Osteoblast (primary cell): ENCODE measurements at places on chromosomes 3 and 15.

- DNase-seq: no peak
Measured at GRCh38 chr15:30896211-30896606, 7.5 kb upstream of the FAN1 start.

GRCh38 chr3:136817448-136817847 lies 1.5 kb upstream of the SLC35G2 start:
- DNase-seq: no peak

GRCh38 chr3:105868431-105868741 lies 426 bp downstream of the CBLB start:
- peak; percentile 83 for DNase-seq

GRCh38 chr3:123871946-123872345 lies 12.2 kb downstream of the MYLK start:
- no peak for DNase-seq

DNA sequence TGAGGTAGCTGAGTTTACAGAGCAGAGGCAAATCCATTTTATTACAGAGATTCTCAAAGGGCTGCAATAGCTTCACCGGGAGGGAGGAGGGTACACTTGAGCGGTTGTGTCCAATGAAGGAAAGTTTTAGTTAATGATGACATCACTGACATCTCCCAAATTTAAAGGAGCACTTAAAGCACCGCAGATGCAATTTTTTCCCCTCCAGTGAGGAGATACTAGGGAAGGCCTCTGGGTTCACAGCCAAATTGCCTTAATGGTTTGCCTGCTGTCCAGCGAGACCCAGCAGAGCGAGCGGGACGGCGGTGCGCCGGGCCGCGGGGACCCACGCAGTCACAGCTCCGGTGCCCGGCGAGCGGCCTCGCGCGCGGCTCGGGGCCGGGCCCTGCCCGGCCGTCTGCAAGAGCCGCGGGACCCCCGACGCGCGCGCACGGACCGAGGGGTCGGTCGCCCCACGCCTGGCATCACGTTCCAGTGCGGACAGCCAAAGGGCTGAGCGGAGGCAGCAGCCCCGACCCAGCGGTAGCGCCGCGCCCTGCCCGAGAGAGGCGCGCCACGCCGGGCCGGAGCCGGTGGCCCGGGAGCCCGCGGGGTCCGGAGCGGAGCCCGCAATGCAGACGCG lies 160.5 kb upstream of the CHRNA7 start:
- DNase-seq: no peak

- peak; percentile 88 for DNase-seq
Measured at GRCh38 chr15:91965501-91966193, 112.1 kb downstream of the SLCO3A1 start.

GRCh38 chr15:45187894-45188830 lies at the start of gene SHF:
Gene SHF, minus strand, starts transcription at chr15:45187966. Its CDS starts 15 bp downstream, at chr15:45187951.
- peak; percentile 79 for DNase-seq

- DNase-seq: no peak
Measured at GRCh38 chr15:42286445-42287029, 13.3 kb upstream of the TMEM87A start.

GRCh38 chr3:101926594-101927105 lies 77.3 kb downstream of the NFKBIZ start:
- DNase-seq: peak; percentile 29
